Stimulated activated CD4-positive, alpha-beta T cell treated with anti-CD3 and anti-CD28 coated beads, Interleukin-12 subunit alpha, Interleukin-12 subunit beta, amount 100 ng/mL, for 24 hours (primary cell): ENCODE measurements at places on chromosomes 3 and 15.

DNA sequence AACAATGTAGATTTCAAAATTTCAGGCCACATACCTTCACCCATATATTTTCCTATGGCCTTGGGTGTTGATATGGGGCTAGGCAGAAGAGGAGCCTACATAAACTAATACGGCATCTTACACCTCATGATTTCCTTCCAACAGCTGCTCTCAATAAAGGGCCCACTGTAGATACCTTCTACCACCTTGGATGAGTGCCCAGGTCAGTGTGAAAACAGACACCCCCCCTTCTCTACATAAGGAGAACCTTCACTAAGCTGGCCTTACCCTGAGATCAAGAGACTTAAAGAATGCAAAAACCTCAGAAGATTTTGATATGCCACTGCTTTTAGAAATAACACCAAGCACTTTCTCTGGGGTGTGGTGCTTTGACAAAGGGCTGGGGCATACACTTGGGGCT lies 42.7 kb downstream of the SH3BP5 start:
- no peak for DNase-seq

- no peak for DNase-seq
These were observed 29.7 kb downstream of the EFCAB12 start for GRCh38 chr3:129398803-129399144.

DNA sequence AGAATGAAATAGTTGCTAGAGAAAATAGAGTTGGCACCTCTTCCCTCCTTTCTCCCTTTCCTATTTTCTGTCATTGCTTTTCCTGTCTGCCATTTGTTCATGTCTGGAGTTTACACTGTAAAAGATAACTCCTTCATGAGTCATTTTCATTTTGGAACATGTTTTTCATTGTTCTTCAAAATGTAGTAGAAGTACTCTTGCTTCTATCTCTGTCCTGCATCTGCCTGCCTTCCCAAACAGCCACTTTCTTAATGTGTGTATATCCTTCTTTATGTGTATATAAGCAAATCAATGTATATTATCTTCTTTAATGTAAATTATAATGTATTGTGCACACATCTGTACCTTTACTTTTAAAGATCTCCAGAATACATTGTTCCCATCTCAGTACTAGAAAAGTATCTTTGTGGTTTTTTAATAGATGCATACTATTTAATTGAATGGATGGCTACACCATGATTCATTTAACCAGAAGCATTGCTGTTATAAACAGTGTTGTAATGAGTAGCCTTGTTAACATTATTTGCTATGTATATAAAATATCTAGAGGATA lies 41.1 kb downstream of the TSC22D2 start:
- no peak for DNase-seq

GRCh38 chr15:77497942-77498361 lies 77.3 kb downstream of the HMG20A start:
- DNase-seq, result no peak

DNA sequence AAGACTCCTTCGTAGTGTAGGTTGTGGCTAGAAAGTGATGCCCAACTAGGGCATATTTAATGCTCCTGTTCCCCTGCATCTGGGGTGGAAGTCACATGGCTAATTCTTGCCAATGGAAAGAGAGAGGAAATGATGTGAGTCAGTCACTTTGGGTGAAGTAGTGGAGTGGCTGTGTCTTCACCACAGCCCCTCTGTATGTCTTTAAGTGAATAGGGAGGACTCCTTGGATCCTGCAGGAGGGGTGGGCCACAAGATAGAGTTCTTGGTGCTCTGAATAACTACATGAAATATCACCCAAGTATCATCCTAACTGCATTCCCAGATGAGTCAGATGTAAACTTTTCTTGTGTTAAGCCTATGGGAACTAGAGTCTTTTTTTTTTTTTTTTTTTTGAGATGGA lies 17.8 kb upstream of the MB21D2 start:
- no peak for DNase-seq

DNA sequence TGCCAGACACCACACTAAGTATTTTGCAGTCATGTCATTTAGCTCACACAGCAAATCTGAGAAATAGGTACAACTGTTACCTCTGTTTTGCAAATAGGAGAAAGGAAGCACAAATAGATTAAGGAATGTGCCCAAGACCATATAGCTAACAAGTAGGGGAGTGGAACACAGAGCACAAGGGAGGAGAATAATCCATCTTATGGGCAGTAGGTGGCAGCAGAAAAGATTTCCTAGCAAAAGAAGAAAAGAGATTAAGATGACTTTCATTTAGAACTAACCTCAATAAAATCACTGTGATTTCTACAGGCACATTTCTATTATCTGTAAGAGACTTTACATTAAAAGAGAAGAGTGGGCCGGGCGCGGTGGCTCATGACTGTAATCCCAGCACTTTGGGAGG lies 49.1 kb downstream of the NR1I2 start:
- DNase-seq, result no peak

GRCh38 chr3:142577696-142578328 lies 721 bp downstream of the ATR start:
- DNase-seq, result no peak

DNA sequence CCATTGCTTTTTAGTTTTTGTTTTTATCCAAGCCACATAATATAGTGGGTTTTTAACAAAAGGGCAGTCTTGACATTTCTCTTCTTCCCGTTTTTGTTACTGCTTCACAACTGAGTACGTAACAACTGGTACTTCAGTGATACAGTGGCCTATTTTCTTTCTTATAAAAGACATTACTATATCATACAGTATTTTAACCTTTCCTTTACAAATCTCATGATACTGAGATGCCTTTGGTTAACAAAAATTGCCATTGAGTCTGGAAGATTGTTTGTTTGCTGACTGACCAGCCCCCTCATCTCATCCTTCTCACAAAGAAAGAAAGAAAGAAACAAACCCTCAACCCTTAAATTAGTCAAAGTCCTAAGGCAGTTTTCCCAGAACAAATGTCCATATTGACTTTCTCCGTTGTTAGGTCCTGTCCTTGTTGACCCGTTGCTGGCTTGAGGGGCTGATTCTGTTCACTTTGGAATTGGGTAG lies 77.0 kb upstream of the SAMMSON start:
- DNase-seq, result no peak

DNA sequence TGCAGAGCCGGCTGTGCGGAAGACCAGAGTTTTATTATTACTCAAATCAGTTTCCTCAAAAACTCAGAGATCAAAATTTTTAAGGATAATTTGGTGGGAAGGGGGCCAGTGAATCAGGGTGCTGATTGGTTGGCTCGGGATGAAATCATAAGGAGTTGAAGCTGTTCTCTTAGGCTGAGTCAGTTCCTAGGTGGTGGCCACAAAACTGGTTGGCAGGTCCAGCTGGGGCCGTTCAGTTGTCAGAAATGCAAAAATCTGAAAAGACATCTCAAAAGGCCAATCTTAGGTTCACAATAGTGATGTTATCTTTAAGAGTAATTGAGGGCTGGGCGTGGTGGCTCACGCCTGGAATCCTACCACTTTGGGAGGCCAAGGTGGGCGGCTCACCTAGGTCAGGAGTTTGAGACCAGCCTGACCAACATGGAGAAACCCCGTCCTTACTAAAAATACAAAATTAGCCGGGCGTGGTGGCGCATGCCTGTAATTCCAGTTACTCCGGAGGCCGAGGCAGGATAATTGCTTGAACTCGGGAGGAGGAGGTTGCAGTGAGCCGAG lies 2.3 kb upstream of the ZNF589 start:
- no peak for DNase-seq

- DNase-seq, result no peak
These were observed 42.1 kb downstream of the EEFSEC start for GRCh38 chr3:128195369-128195768.

GRCh38 chr3:172622916-172623700 lies 87.8 kb downstream of the NCEH1 start:
- peak; percentile 25 for DNase-seq

GRCh38 chr15:25055356-25056068 lies 100.7 kb downstream of the SNRPN start:
- no peak for DNase-seq

DNA sequence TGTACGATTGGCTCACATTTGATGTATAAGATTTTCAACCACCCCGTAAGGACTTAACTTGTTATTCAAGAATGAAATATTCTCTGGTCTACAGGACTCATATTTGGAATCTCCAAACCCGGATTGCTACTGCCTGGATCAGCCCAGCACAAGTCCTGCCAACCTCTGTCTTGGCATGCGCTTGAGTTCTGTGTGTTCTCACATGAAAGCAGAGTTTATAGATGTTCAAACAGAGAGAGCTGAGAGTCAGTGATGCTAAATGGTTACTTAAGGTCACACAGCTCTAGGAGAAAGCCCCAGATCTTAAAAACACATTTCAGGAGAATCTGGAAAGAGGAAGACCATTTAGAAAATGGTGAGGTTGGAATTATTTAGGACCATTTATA lies 268.0 kb upstream of the TBL1XR1 start:
- DNase-seq, result no peak
